Fibroblast of lung (primary cell): ENCODE measurements at places on chromosomes 12 and 14. TPM values are rescaled to one million over a fixed set of nuclear protein-coding genes. Genes with fewer than 3 reads are reported as not detected.
A peak's percentile ranks its signal among the peaks of the same experiment; 100 is the strongest.

GRCh38 chr14:72856530-72857266 lies 37.2 kb downstream of the DPF3 start:
- DNase-seq: no peak

DNA sequence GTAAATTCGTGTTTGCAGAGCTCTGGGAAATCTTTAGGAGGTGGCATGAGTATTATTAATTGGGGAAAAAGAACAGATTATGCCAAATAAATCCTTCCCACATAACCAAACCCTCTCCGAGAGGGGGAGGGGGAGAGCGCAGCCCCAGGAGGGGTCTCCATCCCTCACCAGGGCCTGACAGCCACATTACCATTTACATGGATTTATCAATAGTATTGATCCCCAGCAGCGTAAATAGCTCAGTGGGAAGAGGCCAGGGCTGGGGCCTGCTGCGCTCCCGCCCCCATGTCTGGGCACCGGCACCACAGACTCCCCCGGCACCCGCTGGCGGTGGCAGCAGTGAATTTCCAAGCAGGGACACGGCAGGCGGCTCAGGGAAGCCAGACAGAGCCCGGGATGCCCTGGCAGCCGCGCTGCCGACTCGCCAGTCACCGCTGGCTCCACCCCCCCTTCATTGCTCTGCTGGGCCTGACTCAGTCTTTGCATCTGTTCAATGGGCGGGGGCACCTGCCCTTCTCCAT lies 2.4 kb downstream of the NCOR2 start:
- peak; percentile 39 for DNase-seq

- DNase-seq: peak; percentile 46
Measured at GRCh38 chr12:66152732-66153131, 17.1 kb downstream of the TMBIM4 start.

- DNase-seq: peak; percentile 27
Measured at GRCh38 chr12:111298582-111299436, 70.1 kb downstream of the PHETA1 start.

GRCh38 chr12:89736995-89737394 lies 28.4 kb upstream of the ATP2B1 start:
- DNase-seq: no peak

- peak; percentile 93 for DNase-seq
Measured at GRCh38 chr14:25121337-25122129, 71.6 kb upstream of the STXBP6 start.

DNA sequence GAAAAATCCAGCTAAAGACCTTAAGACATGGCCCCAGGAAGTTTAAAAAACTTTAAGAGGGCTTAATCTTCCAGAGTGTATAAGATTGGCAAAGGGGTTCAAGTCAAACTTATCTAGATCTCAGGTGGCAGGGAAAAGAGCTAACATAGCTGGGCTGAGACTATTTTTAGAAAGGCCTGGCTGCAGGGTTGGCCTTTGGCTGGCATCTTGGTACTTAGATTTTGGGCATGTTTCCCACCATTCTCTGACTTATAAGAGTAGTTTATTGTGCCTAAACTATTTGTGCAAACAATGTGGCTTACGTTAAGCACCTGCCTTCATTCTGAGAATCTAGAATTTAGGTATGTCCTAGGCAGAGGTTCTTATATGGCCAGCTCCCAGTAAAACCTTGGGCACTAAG lies 214.0 kb upstream of the MIS18BP1 start:
- no peak for DNase-seq

- no peak for DNase-seq
Measured at GRCh38 chr12:93007544-93007943, 78.4 kb upstream of the EEA1 start.

DNA sequence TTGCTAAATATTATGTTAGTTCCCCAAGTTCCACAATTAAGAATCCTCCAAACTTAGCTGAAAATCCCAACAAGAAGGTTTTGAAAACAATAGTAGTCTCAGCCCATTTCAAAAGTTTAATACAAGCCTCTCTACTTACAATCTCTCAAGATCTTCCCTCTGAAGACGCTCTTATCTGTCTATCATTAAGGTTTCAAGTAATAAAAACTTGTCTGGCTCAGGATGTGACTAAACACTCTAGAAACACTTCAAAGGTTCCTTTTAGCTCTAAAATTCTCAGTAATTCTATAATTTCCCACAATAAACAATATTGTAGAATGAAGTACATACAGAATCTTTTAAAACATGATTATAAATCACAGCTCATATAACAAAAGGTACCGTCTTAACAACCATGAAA lies 16.3 kb downstream of the YAF2 start:
- DNase-seq: no peak

DNA sequence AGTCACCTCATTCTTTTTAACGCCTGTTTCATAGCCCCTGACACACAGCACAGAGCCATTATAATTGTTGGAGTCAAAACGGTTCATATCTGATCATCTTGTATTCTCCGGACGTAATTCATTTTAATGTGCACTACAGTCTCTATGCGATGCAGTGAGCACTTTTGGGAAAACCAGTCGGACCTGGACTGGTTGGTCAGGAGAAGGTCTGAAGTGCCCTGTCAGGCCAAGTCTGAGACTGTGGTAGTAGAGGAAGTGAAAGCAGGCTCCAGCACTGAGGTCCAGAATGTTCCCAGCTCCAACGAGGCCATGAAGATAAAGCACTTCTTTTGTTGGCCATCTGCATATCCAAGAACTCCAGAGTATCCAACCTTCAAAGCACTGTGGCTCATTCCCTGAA lies 117.1 kb upstream of the NCOR2 start:
- DNase-seq: no peak

GRCh38 chr14:26528415-26529182 lies 69.2 kb downstream of the NOVA1 start:
- peak; percentile 61 for DNase-seq

- peak; percentile 79 for DNase-seq
Measured at GRCh38 chr12:85405781-85406522, 125.9 kb downstream of the ALX1 start.

DNA sequence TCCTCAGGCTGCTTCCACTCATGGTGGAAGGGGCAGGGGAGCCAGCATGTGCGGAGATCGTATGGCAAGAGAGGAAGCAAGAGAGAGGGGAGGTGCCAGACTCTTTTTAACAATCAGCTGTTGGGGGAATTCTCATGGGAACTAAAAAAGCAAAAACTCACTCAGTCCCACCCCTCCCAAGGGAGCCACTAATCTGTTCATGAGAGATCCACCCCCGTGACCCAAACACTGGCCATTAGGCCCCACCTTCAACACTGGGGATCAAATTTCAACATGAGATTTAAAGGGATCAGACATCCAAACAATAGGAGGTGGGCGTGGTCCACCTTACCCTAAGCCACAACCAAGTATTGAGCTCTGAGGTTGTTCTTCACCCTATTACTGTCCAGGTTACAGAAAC lies 375.1 kb downstream of the GRIN2B start:
- no peak for DNase-seq

DNA sequence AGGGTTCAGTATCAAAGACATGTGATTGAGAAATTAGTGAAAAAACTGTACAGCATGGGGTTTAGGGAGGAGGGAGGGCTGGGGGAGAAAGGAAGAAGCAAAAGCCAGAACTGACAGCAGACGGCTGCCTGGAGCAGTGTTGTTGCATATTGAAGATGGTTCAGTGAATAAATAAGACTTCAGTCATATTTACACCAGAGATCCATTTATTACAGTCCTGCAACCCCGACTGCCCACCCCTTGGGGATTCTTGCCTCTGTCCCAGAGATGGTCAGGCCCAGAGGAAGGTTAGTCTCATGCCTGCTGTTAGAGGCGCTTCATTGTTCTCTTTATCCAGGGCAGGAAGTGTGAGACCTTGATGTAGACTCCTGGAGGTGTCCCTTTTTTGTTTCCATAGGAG lies 3.2 kb downstream of the GZMH start:
- no peak for DNase-seq

GRCh38 chr14:21136024-21136423 lies 19.8 kb downstream of the OR5AU1 start:
- peak; percentile 11 for DNase-seq

DNA sequence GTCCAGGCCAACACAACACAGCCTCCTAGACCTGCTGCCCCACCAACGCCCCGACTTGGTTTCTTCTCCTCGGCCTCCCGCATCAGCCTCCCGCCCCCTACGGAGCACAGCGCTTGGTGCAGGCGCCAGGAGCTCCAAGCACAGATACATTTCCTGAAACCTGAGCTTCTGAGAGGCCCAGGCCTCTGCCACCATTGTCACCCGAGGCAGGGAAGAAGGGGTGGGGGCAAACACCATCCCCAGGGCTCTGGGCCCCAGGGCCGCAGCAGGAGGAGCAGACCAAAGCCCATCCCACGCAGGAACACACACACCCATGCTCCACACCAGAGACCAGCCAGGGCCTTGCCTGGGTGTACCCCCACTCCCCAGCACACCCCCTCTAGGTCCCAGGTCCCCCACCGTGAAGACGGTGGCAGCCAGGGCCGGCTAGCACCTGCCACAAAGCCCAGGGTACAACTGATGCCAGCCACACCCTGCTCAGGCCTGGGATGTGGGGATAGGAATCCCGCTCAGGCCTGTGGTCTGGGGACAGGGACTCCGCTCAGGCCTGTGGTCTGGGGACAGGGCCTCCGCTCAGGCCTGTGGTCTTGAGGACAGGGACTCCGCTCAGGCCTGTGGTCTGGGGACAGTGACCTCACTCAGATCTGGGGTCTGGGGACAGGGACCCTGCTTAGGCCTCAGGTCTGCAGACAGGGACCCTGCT lies 5.4 kb downstream of the JAG2 start:
- DNase-seq: no peak

DNA sequence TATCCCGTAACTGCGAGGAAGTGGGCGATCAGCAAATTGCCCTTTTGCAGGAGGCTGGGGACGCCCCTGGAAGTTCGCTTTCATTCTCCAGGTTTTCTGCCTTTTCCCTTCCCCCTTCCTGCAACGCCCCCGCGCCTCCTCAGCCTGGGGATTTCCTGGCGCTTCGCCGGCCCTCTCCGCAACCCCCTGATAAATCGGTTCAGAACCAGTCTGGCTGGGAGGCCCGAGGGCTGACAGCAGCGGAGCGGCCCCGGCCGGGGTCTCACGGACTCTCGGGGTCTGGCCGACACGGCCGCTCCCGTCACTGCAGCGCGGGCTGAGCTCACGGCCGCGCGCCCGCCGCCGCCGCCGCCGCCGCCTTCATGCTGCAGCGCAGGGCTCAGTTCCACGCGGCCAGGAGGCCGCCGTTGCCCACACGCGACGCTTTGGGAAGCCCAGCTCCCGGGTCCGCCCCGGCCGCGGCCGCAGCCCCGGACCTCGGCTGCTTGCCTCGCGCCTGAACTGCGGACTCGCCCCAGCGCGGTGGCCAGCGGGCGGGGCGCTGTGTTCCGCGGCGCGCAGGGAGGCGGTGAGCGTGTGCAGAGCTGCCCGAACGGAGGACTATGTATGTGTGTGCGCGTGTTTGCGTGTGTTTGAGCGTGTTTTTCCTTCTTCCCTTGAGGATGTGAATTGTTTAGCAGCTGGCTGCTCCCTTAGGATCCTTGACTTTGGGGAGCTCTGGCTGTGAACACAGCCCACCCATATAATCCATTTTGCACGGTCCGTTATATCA lies at the start of gene LRFN5:
Gene LRFN5, plus strand, starts transcription at position 345 of the 772 bp plus-strand sequence.
- peak; percentile 61 for DNase-seq

GRCh38 chr12:93336291-93336741 lies 41.4 kb upstream of the NUDT4 start:
- peak; percentile 68 for DNase-seq

DNA sequence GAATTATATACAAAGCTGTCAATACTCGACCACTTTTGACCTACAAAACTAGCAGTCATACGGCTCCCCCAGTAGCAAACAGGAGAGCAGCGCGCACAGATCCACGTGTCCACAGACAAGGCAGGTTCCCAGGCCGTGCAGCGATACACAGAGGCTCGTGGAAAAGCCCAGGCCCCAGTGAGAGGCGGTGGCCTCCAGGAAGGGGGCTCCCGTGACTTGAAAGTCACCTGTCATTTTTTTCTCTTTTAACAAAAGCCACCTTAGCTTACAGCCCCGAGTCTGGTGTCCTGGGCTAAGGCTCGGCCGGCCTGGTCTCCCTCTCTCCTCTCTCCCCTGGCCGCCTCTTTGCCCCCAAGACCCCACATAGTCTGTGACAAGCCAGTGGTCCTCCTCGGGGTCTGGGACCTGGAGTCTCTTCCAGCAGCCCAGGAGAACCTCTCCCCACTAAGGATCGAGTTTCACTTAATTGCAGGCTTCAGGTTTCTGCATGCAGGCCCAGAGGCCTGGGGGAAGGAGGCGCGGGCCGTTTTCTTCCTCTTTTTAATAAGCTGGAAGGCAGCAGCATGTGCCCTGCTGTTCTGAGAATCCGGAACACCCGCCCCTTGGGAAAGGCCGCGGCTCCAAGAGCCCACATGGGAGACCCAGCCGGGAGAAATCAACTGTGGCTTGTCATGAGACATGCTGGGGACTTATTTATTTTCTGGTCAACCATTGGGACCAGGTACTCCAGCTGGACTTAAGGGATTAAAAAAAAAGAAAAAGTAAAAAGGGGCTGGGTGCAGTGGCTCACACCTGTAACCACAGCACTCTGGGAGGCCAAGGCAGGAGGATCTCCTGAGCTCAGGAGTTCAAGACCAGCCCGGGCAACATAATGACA lies 15.9 kb downstream of the NCOR2 start:
- peak; percentile 50 for DNase-seq

- no peak for DNase-seq
Measured at GRCh38 chr14:106513302-106513701, 986.9 kb downstream of the TMEM121 start.

DNA sequence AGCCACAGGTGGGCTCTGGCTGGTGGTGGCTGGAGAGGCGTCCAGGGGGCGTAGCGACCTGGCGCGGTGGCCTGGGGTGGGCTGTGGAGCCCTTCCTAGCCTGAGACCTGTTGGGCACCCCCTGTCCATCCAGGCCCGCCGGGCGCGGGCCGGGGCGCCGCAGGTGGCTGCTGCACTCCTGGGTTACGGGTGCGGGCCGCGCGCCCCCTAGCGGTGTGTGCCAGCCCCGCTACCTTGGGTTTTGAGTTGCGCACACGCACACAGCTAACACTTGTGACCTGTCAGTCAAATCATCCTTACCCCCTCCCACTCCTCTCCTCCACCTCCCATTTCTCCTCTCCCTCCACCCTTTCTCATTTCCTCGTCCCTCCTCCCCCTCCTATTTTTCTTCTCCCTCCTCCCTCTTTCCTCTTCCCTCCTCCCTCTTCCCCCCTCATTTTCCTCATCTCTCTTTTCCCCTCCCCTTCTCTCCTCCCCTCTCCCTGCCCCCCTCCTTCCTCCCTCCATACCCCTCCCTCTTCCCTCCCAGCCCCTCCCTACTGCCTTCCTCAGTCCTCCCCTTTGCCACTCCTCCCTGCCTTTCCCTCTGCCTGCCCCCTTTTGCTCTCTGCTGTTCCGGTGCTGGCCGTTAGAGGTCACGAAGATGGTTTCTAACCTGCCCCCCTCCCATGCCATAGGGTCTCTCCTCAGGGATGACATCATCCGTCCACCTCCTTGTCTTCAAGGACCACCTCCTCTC lies 2.3 kb downstream of the MEG3 start:
- DNase-seq: peak; percentile 77

- DNase-seq: no peak
Measured at GRCh38 chr12:113727651-113728061, 238.5 kb downstream of the RBM19 start.

- DNase-seq: no peak
Measured at GRCh38 chr14:23719225-23719985, 83.2 kb downstream of the DHRS2 start.

The TMEM229B gene
- 0.77 and 0.99 TPM in 2 replicates for total RNA-seq

The CERS5 gene
- total RNA-seq: 36.7 and 51.0 TPM in 2 replicates

The LRRC10 gene
- not detected in 2 replicates for total RNA-seq

The KLRK1 gene
- not detected in 2 replicates for total RNA-seq

The AQP5 gene
- under 0.01 TPM in 1 of 2 replicates, not detected in the other for total RNA-seq

The ALG10B gene
- total RNA-seq: 1.8 and 3.6 TPM in 2 replicates

The TPPP2 gene
- not detected in 2 replicates for total RNA-seq

The RAB21 gene
- total RNA-seq: 9.0 and 11.4 TPM in 2 replicates

The SLC2A13 gene
- total RNA-seq: 6.9 and 10.2 TPM in 2 replicates

The INHBC gene
- not detected in 2 replicates for total RNA-seq
